ENCODE measurements at places on chromosomes 12 and 14.

GRCh38 chr12:54734196-54734950, 86.2 kb upstream of the DCD start:
- no peak for DNase-seq

GRCh38 chr12:108755481-108755880, 24.2 kb upstream of the CORO1C start:
- no peak for DNase-seq

DNA sequence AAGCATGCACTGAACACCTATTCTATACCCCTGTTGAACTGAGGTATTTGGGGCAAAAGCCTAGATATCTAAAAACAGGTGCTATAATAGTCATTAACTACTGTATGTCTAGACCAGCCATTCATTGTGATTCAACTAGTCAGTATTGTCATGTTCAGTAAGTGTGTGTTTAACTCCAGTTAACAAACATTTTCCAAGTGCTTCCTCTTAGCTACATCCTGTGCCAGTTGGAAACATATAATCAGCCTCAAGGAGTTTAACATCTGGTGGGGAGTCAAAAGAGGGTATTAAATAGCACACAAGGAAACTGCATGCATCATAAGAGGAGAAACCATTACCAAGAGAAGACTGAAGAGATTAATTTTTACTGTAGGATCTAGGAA, 20.4 kb downstream of the TMTC1 start:
- DNase-seq: no peak

DNA sequence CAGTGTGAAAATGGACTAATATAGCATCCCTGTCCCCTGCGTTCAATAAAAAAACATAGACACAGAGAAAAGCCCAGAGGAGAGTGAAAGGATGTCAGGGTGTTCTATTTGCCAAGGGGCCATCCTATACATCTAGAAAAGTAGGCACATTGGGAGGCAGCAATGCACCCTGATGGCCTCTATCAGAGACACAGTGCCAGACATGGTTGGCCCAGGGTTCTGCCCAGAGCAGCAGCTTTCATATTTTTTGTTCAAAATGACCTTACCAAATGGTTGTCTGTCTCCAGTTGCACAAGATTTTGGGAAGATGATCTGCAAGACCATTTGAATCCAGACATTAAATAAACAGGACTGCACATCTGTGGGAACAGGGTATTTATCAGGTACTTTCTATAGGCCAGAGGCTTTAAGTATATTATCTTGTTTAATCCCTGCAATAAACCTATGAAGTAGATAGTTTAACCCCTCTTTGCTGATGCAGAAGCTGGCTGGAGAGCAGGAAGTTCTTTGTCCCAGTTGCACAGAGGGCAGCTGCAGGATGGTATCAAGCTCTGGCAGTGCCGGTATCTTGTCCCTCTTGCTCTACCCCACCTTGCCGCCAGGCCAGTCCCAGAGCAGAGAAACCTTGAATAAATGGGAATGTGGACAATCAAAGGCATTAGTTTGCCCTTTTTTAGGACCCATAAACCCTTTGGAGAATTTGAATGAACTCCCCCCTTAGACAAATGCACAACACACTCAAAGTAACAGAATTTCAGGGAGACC, 171.8 kb upstream of the PWP1 start:
- no peak for DNase-seq

- DNase-seq: no peak
Measured at GRCh38 chr14:30283822-30284446, 275.0 kb upstream of the G2E3 start.

GRCh38 chr12:29071099-29071498, 78.0 kb upstream of the FAR2 start:
- DNase-seq: no peak

Data from stimulated activated CD4-positive, alpha-beta T cell treated with anti-CD3 and anti-CD28 coated beads, Interleukin-1b, Interleukin-23, amount 100 ng/mL, for 48 hours (primary cell).